ENCODE measurements at places on chromosomes 6 and 20. TPM values are rescaled to one million over a fixed set of nuclear protein-coding genes. Genes with fewer than 3 reads are reported as not detected.

Gene COL20A1
- not detected for polyA plus RNA-seq

Gene BTN3A1
- polyA plus RNA-seq = 11.0 TPM

Gene ARMC2
- 4.4 TPM for polyA plus RNA-seq

Gene ARHGAP40
- polyA plus RNA-seq = not detected

Gene OR2J3
- not detected for polyA plus RNA-seq

Data from heart right ventricle (tissue), 16 donors.